ENCODE measurements at places on chromosomes 3 and 15.

- no peak for DNase-seq
These were observed 64.0 kb downstream of the SHQ1 start for GRCh38 chr3:72784226-72784625.

DNA sequence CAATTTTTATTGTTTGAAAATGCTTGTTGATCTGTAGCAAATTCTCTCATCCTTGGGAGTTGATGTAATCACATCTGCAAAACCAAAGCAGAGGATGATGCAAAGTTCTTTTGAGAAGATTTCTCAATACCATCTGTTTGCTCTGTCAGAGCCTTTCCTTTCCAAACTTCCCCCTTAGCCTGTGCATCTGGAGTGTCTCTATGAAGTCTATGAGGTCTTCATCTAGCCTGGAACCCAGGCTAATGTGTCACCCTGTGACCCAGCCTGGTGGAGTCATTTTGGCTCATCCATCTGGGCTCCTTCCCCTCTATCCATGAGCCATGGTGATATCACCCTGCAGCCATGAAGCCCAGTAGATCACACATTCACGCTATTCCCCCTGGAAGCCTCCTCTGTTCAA lies 123.2 kb upstream of the SLC7A14 start:
- DNase-seq = no peak

GRCh38 chr3:42139621-42140453 lies 48.7 kb downstream of the TRAK1 start:
- DNase-seq = no peak

GRCh38 chr15:35115155-35115725 lies 30.1 kb upstream of the NANOGP8 start:
- no peak for DNase-seq

- DNase-seq = no peak
These were observed 229.7 kb downstream of the ADAMTS17 start for GRCh38 chr15:100112061-100112420.

GRCh38 chr3:50562861-50563260 lies 4.7 kb downstream of the C3orf18 start:
- no peak for DNase-seq

DNA sequence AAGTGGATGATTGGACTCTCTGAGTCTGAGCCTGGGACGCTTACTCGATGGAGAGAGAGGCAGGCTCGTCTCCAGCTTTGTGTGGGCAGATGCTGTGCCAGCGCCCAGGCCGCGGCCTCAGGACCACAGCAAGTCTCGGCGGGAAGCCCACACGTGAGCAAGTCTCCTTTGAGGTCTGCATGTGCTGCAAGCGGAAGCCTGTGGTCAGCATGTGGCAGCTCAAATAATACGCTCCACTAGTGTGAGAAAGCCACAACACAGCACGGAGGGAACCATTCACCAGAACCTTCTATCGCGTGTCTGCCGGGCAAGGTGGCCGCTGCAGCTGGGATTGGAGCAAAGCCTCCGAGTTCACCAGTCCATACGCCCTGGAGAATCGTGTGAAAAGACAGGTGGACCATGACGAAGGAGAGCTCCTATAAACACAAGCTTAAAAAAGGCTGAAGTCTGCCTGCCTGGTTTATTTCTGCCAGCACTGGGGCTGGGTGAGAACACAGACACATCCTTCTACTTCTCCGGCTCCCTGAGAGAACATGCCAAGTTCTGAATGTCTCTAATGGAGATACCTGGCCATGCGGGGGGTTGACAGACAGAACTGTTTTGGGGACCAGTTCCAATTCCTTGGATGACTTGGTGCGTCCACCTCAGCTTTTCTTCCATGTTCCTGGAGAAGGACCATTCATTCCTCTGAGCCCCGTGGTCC lies 82.0 kb upstream of the LRIG1 start:
- no peak for DNase-seq

DNA sequence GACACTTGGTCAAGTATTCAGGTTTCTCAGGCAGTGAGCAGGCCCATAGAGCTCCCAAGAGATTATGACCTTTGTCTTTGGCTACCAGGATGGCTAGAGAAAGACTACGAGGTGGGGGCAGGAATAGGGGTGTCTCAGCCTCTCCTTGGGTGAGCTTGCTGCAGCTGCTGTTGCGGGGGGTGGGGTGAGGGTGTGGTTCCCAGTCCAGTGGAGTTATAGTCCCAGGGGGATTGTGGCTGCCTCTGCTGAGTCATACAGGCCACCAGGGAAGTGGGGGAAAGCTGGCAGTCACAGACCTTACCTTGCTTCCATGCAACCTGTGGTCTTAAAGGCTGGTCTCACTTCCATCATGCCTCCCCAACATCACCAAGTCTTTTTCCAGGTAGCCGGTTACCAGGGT lies 31.7 kb downstream of the ATP2C1 start:
- no peak for DNase-seq

DNA sequence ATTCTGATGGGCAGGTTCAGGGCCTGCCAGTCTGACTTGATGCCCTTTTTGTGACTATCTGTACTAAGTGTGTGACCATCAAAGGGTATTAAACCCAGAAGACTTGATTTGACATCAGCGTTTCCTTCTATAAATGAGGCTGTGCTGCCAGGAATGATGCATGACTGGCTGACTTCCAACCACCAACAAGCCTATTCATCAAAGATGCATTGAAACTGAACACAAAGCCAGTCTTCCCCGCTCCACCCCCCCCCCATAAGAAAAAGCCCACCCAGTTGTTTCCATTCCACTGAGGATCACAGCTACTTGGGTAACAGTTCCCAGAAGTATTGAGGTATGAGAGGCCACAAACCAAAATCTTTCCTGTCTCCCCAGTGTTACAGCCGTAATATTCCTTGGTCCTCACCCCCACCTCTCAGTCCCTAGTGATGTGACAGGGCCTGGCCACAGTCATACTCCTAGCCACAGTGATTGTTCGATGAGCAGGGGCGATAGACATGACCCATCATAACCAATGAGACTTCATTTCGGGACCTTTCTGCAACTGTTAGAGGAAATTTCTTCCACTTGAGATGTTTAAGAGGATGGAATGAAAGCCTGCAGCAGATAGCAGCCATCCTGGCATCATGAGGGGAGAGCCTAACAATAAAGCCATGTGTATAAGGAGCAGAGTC lies 22.6 kb downstream of the SH3BP5 start:
- no peak for DNase-seq

DNA sequence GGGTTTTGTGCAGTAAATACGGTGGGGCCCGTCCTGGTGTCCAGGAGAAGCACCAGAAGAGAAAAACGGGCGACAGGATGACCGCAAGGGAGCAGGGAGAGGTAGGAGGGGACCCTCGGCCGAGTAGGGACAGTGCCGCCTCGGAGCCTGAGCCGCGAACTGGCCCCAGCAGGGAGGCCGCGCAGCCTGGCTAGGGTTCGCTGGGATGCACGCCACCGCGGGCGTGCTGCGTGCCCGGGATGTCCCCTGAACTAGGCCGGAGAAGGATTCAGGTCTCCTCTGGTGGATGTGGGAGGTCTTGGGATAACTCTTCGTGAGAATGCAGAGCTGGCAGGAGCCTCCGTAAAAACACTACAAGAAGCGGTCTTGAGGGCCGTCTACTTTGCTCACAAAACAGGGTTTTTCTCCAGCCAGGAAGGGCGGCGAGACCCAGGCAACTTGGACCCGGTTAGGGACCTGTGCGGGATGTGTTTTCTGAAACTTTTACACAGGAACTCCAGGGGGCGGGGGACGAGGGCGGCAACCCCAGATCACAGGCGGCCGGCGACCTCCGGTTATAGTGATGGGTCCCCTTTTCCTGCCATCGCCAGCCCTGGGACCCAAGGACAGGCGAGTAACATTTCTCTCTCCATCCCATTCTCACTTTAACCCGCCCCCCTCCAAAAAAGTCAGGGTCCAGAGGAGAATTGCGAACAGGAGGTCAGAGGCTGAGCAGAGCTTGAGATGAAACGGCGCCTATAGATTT lies 35.5 kb downstream of the NR2F2 start:
- no peak for DNase-seq

- no peak for DNase-seq
These were observed 23.3 kb downstream of the STAG1 start for GRCh38 chr3:136728918-136729317.

DNA sequence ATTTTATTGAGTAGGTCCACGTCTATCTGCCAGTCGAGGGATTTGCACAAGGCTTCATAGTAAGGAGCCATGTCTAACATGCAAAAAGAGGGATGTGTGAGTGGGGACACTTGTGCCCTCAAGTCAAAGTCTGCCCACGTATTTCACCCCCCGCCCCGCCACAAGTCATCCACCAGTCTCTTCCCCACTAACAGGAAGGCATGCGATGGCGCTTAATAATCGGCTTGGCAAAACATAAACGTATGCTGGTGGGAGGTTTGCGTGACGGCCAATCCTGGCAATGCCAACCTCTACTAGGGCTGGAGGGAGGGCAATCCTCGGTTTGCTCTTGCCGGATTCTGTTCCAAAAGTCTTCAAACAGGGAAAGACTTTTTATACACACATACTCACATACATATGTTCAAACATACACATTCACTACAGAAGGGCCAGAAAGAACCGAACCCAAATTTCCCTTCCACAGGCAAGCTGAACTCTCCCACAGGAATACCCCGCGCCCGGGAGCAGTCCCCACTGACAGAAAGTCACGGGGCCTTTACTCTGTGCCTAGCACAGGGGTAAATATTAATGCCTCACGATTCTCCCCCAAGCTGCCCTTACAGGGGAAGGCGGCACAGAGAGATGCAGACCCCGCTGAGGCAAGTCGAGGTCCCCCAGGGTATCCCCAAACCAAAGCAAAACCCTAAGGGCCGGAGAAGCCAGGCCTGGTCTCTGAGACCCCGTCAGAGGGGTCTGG lies 675 bp downstream of the PSMD6 start:
- DNase-seq = no peak

- DNase-seq = no peak
These were observed 51.9 kb downstream of the SERPINI1 start for GRCh38 chr3:167787440-167787839.

- no peak for DNase-seq
These were observed 240.2 kb upstream of the IL12A start for GRCh38 chr3:159748425-159748824.

- no peak for DNase-seq
These were observed 39.2 kb downstream of the RAB27A start for GRCh38 chr15:55250392-55250791.

- DNase-seq = no peak
These were observed 98.6 kb downstream of the ALCAM start for GRCh38 chr3:105465251-105465853.

- DNase-seq = no peak
These were observed 18.1 kb upstream of the SLC41A3 start for GRCh38 chr3:126102011-126102410.

- no peak for DNase-seq
These were observed 10.9 kb downstream of the STRIT1 start for GRCh38 chr3:155282385-155283091.

DNA sequence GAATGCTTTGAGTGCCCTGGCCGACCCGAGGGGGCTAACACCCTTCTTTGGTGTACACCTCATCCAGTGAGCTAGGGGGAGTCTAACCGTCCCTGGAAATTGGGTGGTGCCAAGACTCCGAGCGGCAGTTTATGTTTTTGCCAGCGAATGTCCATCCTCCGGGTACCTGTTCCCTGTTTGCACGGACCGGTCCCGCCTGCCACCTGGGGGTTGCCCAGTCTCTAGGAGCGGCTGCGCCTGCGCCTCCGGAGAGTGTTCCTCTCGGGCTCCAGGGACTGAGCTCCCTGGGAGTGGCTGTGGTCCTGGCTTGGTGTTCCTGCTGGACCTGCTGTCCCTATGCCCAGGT lies 913 bp upstream of the WNT7A start:
- no peak for DNase-seq

- DNase-seq = no peak
These were observed 208.1 kb downstream of the SV2B start for GRCh38 chr15:91308199-91308598.

DNA sequence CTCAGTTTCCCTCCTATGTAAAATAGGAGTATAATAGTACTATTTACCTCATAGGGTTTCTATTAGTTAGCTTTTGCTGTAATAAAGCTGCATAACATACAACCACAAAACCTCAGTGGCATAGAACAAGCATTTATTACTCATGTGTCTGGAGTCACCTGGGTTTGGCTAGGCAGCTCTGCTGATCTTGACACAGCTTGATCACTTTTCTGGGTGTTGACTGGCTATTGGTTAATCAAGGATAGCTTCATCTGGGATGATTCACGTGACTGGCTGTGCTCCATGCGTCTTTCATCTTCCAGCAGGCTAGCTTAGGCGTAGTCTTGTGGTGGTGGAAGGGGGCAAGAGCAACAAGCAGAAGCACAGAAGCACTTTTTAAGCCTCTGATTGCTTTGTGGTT lies 112.6 kb downstream of the SQOR start:
- DNase-seq = no peak

DNA sequence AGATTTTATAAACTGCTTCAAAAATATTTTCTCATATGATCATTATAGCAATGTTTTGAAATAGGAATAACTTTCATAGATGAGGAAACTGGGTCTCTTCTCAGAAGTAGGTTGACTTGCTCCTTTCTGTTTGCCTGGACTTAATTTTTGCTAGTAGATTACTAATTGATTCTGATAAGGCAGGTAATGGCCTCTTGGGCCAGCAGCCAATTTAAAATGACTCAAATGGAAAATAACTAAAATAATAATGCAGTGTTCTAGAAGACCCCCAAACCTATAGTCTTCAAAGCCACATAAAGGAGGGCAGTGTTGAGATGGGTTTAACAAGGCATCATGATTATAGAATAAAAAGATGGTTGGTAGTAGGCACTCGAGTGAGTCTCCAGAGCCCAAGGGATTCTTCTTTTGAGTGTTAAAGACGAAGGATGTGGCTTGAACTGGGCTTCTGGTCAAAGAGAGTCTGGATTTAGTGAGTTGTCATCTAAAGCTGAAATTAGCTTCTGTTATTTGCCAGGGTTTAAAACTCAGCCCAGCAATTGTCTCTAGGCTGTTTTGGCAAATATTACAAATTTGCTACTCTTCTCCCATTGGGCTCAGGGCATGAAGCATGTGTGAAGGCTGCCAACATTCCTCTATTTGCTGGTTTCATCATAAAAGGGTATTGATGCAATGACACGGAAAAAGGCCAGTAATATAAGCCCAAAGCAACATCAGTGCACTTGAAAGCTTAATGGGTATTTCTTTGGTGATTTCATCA lies 297.1 kb upstream of the MEIS2 start:
- DNase-seq = no peak

GRCh38 chr15:89335298-89336041 lies 846 bp upstream of the POLG start:
- no peak for DNase-seq

GRCh38 chr3:175356899-175357324 lies 497.8 kb downstream of the NAALADL2 start:
- no peak for DNase-seq

GRCh38 chr3:119365418-119365817 lies 71.2 kb downstream of the ARHGAP31 start:
- no peak for DNase-seq

- peak; percentile 32 for DNase-seq
These were observed 194.6 kb upstream of the TPM1 start for GRCh38 chr15:62847900-62848489.

GRCh38 chr15:59885832-59886231 lies 118.3 kb upstream of the FOXB1 start:
- DNase-seq = no peak

GRCh38 chr3:6622260-6622659 lies 238.7 kb upstream of the GRM7 start:
- DNase-seq = no peak

- DNase-seq = no peak
These were observed 6.0 kb upstream of the PLCB2 start for GRCh38 chr15:40313531-40314398.
